Activated T-helper 1 cell treated with anti-CD3 and anti-CD28 coated beads, Interleukin-12 subunit alpha, Interleukin-12 subunit beta, Interleukin-2, Interleukin-4 antibody, amounts not matched to agents 30 ng/mL and 10 ng/mL and 1 ng/mL, durations not matched to agents 14 hours and 24 hours and 36 hours (primary cell): ENCODE measurements at places on chromosomes 13 and 19.

- H3K27me3 ChIP-seq, result no peaks in the 10 kb centered on the region
- H3K27ac ChIP-seq, result no peak overlapping the region
- H3K4me1 ChIP-seq, result no peaks in the 10 kb centered on the region
Measured at GRCh38 chr13:71254384-71254783, 612.6 kb downstream of the DACH1 start.

DNA sequence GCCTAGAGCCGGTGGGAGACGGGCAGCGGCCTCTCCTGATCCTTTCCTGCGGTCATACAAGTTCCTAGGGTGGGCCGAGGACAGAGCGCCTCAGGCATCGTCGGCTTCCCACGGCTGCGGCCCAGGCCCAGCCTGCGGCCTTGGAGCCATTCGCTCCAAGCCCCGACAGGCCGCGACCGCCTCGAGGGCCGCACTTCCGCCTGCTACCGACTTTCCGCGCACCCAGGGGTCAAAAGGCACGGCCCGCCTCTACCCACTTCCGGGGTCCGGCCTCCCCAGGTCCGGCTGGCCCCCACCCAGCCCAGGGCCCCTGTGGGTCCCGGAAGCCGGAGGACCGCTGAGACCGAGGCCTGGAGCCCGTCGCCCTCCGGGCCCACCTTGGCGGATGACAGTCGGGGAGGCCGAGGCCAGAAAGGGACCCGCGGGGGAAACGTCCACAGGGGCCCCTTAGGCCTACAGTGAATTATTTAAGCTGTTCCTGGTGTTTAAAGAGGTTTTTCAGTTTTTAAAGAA, 16.2 kb downstream of the ZIC2 start:
- H3K36me3 ChIP-seq, result no peaks in the 10 kb centered on the region
- H3K27ac ChIP-seq, result no peak overlapping the region
- peaks cover 43% of the 10 kb centered on the region for H3K4me1 ChIP-seq
- peaks cover 61% of the 10 kb centered on the region for H3K27me3 ChIP-seq
- DNase-seq, result no peak

- H3K36me3 ChIP-seq, result no peaks in the 10 kb centered on the region
- H3K27ac ChIP-seq, result peak overlapping the region; percentile 3
- H3K4me1 ChIP-seq, result peaks cover 25% of the 10 kb centered on the region
- DNase-seq, result no peak
- H3K27me3 ChIP-seq, result peaks cover 6% of the 10 kb centered on the region
Measured at GRCh38 chr13:24063281-24063877, 97.1 kb upstream of the SPATA13 start.

DNA sequence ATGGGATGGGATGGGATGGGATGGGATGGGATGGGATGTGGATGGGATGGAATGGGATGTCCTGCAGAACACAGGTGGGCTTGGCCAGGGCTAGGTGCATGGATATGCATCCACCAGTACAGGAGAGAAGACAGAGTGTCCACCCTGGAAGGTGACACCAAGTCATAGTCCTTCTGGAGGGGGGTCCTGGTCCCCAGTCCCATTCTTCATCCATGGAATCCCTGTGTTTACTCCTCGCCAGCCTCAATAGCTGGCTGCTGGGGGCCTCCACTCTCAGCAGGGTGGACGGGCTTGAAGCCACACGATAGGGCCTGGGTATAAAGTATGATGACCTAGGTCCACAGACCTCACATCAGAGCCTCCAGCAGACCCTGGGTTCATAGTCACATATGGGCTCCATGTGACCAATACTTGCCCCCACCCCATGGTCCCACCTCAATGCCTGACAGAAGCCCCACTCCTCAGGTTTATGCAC, 40.1 kb downstream of the RFX2 start:
- H3K36me3 ChIP-seq, result peaks cover 2% of the 10 kb centered on the region
- H3K4me3 ChIP-seq, result no peak overlapping the region
- H3K4me1 ChIP-seq, result peaks cover 26% of the 10 kb centered on the region
- no peaks in the 10 kb centered on the region for H3K27me3 ChIP-seq
- no peak overlapping the region for H3K27ac ChIP-seq
- no peak for DNase-seq

GRCh38 chr19:15813916-15814315, 1.5 kb downstream of the OR10H1 start:
- no peak overlapping the region for H3K27ac ChIP-seq
- no peak overlapping the region for H3K4me3 ChIP-seq
- H3K27me3 ChIP-seq, result peaks cover 17% of the 10 kb centered on the region
- H3K36me3 ChIP-seq, result no peaks in the 10 kb centered on the region

- DNase-seq, result no peak
- H3K4me3 ChIP-seq, result no peak overlapping the region
- peaks cover 26% of the 10 kb centered on the region for H3K4me1 ChIP-seq
- no peaks in the 10 kb centered on the region for H3K36me3 ChIP-seq
- H3K27me3 ChIP-seq, result peaks cover 3% of the 10 kb centered on the region
- no peak overlapping the region for H3K27ac ChIP-seq
Measured at GRCh38 chr19:33277434-33277833, 24.9 kb downstream of the CEBPA start.

DNA sequence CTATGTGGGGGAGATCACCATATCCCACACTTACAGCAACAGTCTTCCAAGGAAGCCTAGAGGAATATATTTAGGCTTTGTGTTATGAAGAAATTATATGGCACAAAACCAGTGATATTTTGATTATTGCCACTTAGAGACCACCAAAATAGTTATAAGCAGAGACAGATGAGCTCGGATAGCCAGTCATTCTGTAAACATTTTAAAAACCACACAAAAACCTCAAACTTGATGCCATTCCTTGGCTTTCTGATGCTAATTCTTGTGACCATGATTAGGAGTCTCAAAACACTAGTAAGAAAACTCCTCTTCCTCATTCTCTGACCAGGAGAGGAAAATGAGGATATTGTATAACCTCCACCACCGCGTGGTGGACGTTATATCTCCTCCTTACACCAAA, 496.4 kb downstream of the FOXO1 start:
- H3K36me3 ChIP-seq, result no peaks in the 10 kb centered on the region

DNA sequence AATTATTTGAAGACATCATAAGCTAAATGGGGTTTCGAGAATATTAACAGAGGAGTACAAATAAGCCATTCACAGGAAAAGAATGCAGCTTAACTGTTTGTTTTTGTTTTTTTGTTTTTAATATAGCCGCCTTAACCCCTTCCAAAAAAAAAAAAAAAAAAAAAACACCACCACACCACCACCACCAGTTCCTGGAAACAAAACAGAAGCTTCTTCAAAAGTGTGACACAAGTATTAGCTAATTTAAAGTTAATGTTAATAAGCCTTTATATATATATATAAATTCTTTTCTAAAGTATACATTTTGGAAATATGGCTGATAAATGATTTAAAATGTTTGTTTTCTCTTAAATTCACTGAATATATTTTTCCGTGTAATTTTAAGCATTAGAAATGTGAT, 1.4 kb downstream of the RAP2A start:
- peak overlapping the region; percentile 93 for H3K4me3 ChIP-seq
- H3K4me1 ChIP-seq, result peaks cover 39% of the 10 kb centered on the region
- DNase-seq, result no peak
- H3K27me3 ChIP-seq, result peaks cover 3% of the 10 kb centered on the region
- H3K27ac ChIP-seq, result peak overlapping the region; percentile 88

- H3K36me3 ChIP-seq, result no peaks in the 10 kb centered on the region
- no peak overlapping the region for H3K4me3 ChIP-seq
- no peak overlapping the region for H3K27ac ChIP-seq
- no peaks in the 10 kb centered on the region for H3K27me3 ChIP-seq
- no peak for DNase-seq
- no peaks in the 10 kb centered on the region for H3K4me1 ChIP-seq
Measured at GRCh38 chr13:108733022-108733560, 103.7 kb downstream of the MYO16 start.

- no peak overlapping the region for H3K27ac ChIP-seq
- H3K27me3 ChIP-seq, result peaks cover 35% of the 10 kb centered on the region
- no peaks in the 10 kb centered on the region for H3K4me1 ChIP-seq
- no peak overlapping the region for H3K4me3 ChIP-seq
Measured at GRCh38 chr19:33306191-33306590, 3.9 kb upstream of the CEBPA start.

GRCh38 chr13:77776704-77777103, 79.2 kb downstream of the SLAIN1 start:
- H3K36me3 ChIP-seq, result peaks cover 4% of the 10 kb centered on the region
- H3K27ac ChIP-seq, result no peak overlapping the region
- no peaks in the 10 kb centered on the region for H3K27me3 ChIP-seq
- peaks cover 8% of the 10 kb centered on the region for H3K4me1 ChIP-seq

DNA sequence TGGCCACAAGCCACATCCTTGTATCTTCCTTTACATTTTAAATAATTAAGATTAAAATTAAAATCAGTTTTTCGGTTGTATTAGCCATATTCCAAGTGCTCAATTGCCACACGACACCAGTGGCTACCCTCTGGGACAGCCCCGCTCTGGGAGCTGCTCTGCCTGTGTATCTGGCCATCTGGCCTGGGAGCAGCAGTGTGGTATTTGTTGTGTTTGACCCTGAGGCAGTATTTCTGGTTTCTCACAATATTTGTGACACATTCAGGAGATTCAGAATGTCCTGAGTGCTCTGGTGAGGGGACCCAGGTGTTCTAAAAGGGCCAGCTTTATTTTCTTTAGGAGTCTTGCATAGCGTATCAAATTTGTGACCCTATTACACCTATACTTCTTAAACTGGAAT, 179.0 kb downstream of the SUCLA2 start:
- H3K27me3 ChIP-seq, result no peaks in the 10 kb centered on the region
- H3K4me3 ChIP-seq, result no peak overlapping the region
- no peak overlapping the region for H3K27ac ChIP-seq
- H3K36me3 ChIP-seq, result no peaks in the 10 kb centered on the region

- H3K36me3 ChIP-seq, result no peaks in the 10 kb centered on the region
- no peak for DNase-seq
- H3K27ac ChIP-seq, result no peak overlapping the region
- H3K27me3 ChIP-seq, result no peaks in the 10 kb centered on the region
Measured at GRCh38 chr13:79909644-79910043, 428.7 kb downstream of the NDFIP2 start.

- H3K4me1 ChIP-seq, result peaks cover 7% of the 10 kb centered on the region
- no peak overlapping the region for H3K27ac ChIP-seq
- DNase-seq, result no peak
- peak overlapping the region; percentile 59 for H3K4me3 ChIP-seq
- peaks cover 28% of the 10 kb centered on the region for H3K27me3 ChIP-seq
Measured at GRCh38 chr13:26558074-26558805, 757 bp downstream of the WASF3 start.

- no peak overlapping the region for H3K27ac ChIP-seq
- H3K4me1 ChIP-seq, result no peaks in the 10 kb centered on the region
- DNase-seq, result no peak
- H3K27me3 ChIP-seq, result no peaks in the 10 kb centered on the region
- no peaks in the 10 kb centered on the region for H3K36me3 ChIP-seq
Measured at GRCh38 chr13:59674616-59675015, 489.1 kb downstream of the DIAPH3 start.

DNA sequence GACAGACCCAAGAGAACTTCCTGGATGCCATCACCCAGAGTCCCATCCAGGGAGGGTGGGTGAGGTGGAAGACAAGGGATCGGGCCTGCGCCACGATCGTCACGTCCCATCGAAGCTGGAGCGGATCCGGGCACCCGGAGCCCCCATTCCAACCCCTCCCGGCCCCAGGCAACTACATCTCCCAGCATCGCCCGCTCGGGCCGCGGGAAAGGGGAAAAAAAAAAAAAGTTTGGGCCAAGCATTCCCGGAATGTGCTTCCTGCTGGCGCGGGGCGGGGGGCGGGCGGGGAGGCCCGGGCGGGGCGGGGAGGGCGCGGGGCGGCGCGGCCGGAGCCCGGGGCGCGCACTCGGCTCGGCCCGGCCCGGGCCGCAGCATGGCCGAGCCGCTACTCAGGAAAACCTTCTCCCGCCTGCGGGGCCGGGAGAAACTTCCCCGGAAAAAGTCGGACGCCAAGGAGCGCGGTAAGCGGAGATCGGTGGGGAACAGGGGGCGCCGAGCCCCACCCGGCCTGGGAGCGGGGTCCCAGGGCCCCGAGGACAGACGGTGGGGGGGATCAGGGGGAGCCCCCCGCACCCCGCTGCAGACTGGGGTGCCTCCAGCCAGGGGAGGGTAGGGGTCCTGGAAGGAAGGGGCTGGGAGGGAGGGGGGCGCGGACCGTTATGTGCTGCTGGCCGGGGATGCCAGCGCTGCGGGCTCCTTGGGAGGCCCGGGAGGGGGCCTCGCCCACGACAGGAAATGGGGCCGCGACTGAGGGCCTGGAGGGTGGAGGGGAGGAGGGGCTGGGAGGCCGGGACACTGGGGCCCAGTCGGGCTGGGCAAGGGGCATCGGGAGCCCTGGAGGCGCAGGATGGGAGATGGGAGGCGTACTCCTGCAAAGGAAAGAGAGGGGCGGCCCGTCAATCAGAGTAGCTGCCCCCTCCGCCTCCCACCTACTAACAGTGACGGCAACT, at the start of gene SYDE1:
TSS of gene SYDE1 (plus strand) at position 341 of the 950 bp plus-strand sequence. CDS start at position 374, 33 bp downstream.
- DNase-seq, result no peak
- peaks cover 6% of the 10 kb centered on the region for H3K36me3 ChIP-seq
- no peak within 1 kb of the TSS for H3K27ac ChIP-seq
- H3K27me3 ChIP-seq, result peaks cover 24% of the 10 kb centered on the region

GRCh38 chr13:64078480-64078936, 2662.9 kb upstream of the PCDH20 start:
- no peak for DNase-seq
- no peaks in the 10 kb centered on the region for H3K36me3 ChIP-seq
- H3K27ac ChIP-seq, result no peak overlapping the region
